ENCODE measurements at places on chromosomes 11 and 22.

- no peak for DNase-seq
These were observed 31.4 kb downstream of the PPM1F start for GRCh38 chr22:21921184-21921721.

DNA sequence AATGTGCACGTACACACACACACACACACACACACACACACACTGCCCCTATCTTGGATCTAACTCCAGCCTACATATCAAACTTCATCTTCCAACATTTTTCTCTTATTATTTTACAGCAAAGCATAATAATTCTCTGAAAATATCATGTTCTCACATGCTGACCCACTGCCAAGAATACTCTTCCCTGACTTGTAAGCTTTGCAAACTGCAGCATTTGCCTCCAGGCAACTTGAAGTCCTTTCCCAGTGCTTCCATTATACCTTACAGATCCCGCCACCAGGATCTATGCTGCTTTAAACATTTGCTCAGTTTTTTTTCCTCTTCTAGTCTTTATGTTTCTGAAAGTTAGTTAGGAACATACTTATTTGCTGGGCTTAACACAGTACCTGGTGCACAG is 483.3 kb upstream of the ARHGAP42 start:
- DNase-seq, result no peak

GRCh38 chr22:33747029-33747428 is 173.2 kb downstream of the LARGE1 start:
- no peak for DNase-seq

DNA sequence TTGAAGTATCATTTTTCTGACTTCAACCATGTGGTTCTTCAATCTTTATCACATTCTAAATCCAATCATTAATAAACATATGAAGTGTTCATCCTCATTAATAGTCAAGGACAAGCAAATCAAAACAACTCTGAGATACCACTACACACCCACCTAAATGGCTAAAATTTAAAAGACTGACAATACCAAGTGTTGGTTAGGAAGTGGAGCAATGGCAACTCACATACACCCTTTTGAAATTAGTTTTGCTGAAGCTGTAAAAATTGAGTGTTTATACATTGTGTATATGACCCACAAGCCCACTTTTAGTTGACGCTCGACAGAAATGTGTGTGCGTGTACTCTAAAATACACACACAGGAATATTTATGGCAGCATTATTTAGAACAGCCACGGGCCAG is 36.7 kb upstream of the LMO2 start:
- no peak for DNase-seq

- DNase-seq, result no peak
These were observed 95.6 kb downstream of the LDLRAD3 start for GRCh38 chr11:36039471-36039870.

DNA sequence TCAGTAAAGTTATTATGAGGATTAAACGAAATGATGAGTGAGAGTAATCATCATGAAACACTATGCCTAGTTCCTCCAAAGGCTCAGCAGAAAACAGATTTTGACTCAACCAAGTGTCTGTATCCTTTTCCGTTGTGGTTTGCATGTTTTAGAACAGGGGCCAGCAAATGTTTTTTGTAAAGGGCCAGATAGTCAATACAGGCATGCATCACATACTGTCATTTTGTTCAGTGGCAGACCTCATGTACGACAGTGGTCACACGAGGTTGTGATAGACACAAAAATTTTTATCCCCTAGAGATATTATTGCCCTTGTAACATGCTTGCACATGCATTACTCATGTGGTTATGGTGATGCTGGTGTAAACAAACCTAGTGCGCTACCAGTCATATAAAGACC is 81.9 kb upstream of the SLC25A18 start:
- DNase-seq, result no peak

GRCh38 chr22:17726928-17727897 is 47.1 kb downstream of the BID start:
- DNase-seq, result no peak

- no peak for DNase-seq
These were observed 41.5 kb downstream of the RNF141 start for GRCh38 chr11:10499452-10499851.
